ENCODE measurements at places on chromosomes 12 and 14.
A peak's percentile ranks its signal among the peaks of the same experiment; 100 is the strongest.

- DNase-seq, result no peak
These were observed 7.3 kb downstream of the PHB2 start for GRCh38 chr12:6963016-6963731.

GRCh38 chr14:103112400-103113243 is 10.6 kb upstream of the TNFAIP2 start:
- DNase-seq, result no peak

DNA sequence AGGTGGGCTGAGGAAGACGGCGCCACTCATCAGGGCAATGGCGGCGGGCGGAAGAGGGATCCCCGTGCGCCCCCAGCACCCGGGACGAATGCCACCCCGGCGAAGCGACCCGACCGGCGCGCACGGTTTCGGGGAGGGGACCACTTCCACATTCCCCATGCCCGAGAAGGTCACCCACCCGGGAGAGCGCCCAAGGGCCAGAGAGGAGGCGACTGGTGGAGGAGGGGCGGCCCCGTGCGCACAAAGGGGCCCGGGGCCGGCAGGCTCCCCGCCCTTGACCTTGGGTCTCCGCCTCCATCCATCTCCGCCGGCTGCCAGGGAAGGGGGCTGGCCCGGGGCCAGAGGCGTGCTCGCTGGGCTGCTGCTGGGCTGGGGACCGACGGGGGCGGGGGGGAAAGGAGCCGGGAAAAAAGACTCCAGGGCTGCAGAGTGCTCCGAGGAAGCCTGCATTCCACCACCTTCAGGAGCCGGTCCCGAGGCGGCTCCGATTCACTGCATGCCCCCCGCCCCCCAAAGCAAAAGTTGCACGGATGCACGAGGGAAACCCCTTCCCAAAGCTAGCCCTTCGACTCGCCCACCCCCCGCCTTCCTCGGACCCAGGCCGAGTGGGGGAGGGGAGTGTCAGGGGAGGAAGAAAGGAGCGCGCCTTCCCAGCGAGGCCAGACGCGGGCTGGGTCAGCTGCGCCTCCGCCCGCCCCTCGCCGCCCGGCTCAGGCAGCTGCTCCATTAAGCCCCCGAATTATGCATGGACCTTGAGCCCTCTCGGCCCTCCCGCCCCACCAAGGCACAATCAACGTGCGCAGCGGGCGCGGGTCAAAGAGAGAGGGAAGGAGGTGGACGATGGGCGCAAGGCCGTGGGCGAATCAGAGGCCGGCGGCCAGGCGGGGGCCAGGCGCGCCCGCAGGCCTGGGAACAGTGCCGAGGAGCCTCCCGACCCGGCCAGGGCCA is 26.2 kb downstream of the BCL11B start:
- no peak for DNase-seq

DNA sequence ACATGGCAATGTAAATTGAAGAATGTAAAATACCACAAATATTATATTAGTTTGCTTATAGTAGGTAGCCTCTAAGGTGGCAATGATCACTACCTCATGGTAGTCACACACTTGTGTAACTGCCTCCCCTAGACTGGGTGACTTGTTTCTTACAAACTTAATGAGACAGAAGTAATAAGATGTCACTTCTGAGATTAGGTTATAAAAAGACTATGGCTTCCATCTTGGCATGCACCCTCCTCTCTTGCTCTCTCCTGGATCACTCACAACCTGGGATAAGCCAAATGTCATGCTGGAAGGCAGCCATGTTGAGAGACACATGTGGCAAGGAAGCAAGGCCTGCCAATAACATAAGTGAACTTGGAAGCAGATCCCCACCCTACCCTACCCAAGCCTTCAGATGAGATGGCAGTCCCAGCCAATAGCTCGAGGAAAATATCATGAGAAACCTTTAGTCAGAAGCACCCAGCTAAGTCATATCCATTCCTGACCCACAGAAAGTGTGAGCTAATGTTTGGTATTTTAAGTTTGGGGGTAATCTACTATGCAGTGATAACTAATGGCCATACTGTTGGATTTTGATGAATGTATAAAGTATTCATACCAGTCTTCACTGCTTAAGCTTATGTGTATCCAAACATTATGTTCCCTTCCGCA is 43.3 kb downstream of the PPP1R12A start:
- DNase-seq, result no peak

GRCh38 chr14:63486738-63487137 is 56.4 kb downstream of the PPP2R5E start:
- DNase-seq, result no peak

- DNase-seq, result no peak
These were observed 4.9 kb downstream of the KRT73 start for GRCh38 chr12:52613384-52614030.

- DNase-seq, result no peak
These were observed 46.0 kb downstream of the DGLUCY start for GRCh38 chr14:91159906-91160305.

DNA sequence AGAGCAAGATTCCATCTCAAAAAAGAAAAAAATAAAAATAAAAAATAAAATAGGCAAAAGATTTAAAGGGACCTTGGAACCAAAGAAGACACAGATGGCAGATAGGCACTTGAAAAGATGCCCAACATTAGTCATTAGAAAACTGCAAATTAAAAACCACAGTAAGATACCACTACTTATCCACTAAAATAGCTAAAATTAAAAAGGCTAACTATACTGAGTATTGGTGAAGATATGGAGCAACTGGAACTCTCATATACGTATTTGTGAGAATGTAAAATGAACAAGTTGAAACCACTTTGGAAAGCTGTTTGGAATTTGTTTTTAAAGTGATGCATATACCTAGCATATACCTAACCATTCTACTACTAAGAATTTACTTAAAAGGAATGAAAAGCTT is 22.3 kb downstream of the BLTP3B start:
- DNase-seq, result no peak

DNA sequence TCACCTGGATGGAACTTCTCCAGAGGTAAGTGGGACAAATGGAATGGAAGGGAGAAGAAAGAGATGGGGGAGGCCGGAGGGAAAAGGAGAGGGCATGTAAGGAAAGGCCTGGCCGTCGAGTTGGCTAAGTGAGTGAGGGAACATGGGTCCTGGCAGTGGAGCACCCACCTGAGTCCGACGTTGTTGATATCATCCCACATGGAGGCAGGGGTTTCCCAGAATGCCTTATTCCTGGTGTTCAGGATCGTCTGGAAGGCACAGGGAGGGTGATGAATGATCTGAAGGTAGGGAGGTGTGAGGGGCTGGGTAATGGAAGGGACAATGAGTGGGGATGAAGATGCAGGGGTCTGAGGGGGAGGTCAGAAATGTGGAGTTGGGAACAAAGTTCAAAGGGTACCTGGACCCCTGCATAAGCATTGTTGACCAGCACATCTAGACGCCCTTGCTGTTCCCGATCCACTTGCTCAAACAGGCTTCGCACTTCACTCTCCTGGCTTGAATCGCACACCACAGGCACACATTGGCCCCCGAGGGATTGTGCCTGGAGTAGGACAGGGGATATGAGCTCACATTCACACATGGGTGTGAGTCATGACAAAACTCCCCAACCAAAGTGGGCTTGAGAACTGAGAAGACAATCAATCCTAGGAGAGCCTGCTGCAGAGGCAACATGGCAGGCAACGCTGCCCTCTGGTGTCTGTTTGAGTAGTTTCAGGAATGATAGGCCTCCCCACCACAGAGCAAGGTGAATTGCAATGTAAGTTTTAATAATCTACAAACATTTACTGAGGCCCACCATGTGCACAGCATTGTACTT is 3.0 kb downstream of the DHRS1 start:
- peak; percentile 56 for DNase-seq

DNA sequence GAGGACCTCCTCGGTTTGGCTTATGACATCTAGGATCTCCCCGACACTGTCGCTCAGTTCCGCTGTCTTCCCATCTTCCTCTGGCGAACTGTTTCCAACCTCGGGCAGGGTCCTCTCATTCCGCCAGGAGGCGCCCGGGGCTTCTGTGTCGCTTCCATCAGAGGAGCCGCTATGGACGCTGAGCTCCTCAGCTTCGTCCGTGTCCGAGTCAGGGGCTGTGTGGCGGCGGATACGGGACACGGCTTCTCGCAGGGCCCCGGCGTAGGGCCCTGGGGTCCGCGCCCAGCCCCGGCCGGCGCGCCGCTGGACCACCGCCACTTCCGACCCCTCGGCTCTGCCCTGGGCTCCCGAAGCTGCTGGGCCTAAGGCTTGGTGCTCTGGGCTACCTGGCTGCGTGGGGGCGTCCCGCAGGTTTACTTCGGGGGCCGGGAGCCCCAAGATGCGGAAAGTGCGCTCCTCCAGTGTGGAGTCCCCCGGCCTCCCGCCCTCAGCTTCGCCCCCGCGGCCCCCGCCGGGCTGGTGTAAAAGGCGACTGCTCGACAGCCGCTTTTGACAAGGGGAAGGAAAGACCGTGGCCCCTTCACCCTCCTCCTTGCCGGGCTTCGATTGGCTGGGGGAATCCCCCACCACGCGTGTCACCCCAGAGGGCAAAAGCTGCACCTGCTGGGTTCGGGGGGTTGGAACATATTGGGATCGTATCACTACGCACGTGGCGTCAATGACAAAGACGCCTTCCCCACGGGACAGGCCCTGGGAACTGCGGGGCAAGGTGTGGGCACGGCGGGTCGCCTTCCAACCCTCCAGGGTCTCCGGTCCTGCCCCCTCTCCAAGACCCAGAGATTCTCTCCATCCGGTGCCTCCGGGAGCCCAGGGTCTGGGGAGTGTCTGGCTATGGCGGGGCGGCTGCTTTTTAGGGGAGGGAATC is 2.1 kb downstream of the DDN start:
- DNase-seq, result no peak

GRCh38 chr12:102602521-102602920 is 122.2 kb upstream of the IGF1 start:
- no peak for DNase-seq

- DNase-seq, result no peak
These were observed 34.1 kb upstream of the CIT start for GRCh38 chr12:119911182-119911581.

- DNase-seq, result no peak
These were observed 34.5 kb upstream of the GPR132 start for GRCh38 chr14:105099778-105100177.

GRCh38 chr12:122848471-122849351 is 13.5 kb downstream of the HIP1R start:
- no peak for DNase-seq

DNA sequence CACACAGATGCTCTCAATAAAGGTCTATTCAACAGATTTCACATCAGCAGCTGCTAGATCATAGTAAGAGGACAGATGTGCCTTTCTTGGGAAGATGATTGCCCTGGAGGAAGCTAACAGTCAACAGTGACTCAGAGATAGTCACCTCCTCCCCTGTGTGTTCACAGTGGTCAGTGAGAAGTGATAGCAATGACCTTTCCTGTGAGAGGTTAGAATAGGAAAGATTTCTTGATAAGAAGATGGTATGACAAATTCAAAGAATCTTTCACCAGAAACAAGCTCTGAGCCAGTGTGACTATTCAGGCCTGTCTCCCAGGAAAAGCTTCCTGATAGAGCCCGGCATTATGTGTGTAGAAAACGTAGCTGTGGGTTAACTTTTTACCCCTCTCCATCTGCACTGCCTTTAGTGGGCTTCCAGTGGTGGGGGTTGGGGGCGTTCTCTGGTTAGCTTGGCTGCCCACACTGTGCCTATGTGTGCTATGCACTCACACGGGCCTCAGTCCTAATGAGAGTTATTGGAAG is 66.4 kb upstream of the ARHGAP5 start:
- DNase-seq, result peak; percentile 33

GRCh38 chr14:101197595-101198397 is 294.3 kb upstream of the RTL1 start:
- no peak for DNase-seq

DNA sequence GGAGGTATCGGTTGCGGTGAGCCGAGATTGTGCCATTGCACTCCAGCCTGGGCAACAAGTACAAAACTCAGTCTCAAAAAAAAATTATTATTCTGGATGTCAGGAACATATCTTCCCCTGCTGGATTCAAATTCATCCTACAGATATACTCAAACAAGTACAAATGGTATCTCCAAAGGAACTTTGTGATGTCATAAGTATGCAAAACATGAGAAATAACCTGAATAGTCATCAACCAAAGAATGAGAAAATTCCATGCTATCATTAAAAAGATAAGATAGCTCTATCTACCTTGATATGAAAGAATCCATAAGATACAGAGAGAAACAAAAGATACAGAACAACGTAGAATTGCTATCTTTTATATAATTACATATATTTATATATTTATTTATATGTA is 67.7 kb downstream of the EEA1 start:
- DNase-seq, result no peak

DNA sequence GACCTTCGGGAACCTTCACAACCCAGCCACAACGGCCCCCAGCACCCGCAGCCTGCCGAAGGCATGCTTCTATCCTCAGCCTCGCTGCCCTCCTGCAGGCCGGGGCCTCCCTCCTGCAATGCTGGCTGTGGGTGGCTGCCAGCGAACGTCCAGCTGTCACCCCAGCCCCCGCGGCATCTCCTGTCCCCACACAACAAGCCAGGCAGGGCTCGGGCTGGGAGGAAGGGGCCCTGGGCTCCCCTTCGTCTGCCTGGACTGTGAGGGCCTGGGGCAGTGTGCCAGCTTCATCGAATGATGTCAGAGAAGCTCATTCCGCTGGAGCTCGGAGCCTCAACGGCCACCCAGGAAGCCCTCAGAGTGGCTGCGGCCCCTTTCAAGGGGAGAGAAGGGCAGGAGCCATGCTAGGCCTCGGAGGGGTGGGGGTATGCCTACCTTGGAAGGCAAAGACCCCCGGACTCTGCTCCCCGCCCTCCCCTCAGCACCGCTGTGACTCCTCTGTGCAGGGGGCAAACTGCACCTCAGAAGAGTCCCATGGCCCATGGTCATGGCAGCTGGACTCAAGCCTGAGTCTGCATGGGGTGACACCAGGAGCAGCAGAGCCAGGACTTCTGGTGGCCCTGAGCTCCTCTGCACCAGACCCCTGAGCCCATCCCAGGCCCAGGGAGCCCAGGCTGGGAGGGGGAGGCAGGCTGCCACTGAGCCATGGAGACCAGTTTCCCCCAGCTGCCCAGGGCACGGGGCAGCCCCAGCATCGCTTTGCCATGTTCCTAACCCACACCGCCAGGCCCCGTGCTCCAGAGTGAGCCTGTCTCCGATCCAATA is 24.7 kb upstream of the C14orf180 start:
- no peak for DNase-seq

DNA sequence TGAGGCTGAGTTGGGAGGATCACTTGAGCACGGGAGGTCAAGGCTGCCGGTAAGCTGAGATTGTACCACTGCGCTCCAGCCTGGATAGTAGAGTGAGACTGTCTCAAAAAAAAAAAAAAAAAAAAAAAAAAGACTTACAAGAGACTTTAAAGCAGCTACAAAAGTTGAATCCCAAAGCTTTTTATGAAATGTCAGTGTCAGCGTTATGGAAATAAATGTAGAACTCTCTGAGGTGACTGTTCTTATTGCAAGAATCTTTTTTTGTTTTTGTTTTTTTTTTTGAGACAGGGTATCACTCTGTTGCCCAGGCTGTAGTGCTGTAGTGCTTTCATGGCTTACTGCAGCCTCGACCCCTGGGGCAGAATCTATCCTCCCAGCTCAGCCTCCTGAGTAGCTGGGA is 17.2 kb downstream of the FUT8 start:
- DNase-seq, result no peak

- DNase-seq, result no peak
These were observed 408.1 kb upstream of the TMTC1 start for GRCh38 chr12:30191696-30192455.

GRCh38 chr12:11893998-11894397 is 176.7 kb upstream of the BCL2L14 start:
- no peak for DNase-seq

All from H54 (cell line).